ENCODE measurements at places on chromosomes 11 and 22.

DNA sequence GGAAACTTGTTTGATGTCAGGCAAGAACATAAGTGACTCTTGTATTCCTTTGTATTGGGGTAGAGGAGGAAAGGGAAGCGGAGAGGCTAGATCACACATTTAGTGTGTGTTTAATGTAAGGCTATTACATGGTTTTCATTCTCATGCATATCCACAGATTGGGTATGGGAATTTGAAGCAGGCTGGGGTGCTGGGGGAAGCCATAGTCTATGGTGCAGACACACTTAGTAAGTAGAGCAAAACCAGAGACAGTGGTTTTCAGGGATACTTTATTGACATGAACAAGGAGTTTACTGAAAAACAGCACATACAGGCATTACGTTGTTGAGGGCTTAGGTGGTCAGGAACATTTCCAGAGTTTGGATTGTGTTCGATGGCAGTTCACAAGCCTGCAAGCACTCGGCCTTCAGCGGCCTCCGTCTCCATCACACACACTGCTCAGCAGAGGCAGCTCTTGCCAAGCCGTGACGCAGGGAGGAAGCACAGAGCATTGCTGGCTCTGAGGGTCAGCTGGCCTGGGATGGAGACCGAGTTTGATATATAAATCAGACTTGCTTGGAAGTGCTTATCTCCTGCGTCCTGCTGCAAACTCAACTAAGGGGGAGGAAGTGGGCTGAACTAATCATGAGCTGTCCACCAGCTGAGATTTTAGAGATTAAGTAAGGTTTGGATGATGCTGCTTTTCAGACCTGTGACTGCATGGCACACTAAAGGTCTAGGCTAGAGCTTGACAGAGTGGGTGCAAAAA lies 25.3 kb downstream of the SCN3B start:
- peak; percentile 80 for DNase-seq

DNA sequence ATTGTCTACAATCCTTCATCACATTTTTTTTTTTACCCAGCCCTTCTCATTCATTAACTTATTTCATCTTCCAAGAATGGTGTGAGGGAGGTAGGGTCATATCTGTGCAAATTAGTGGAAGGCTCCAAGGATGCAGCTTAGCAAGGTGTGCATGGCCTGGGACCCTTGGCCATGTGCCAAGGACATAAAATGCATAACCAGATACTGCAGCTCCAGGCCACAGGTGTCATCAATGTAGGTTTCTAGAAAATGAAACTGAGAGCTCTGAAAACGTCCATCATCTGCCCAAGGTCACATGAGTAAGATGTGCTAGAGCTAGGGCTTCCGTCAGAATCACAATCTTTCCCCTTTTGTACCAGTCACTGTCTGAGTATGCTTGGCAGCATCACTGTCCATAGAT lies 29.8 kb downstream of the ANKK1 start:
- no peak for DNase-seq

GRCh38 chr22:50531962-50532674 lies 2.3 kb upstream of the TYMP start:
- DNase-seq, result no peak

GRCh38 chr11:62208785-62209144 lies 292 bp downstream of the SCGB2A1 start:
- no peak for DNase-seq

DNA sequence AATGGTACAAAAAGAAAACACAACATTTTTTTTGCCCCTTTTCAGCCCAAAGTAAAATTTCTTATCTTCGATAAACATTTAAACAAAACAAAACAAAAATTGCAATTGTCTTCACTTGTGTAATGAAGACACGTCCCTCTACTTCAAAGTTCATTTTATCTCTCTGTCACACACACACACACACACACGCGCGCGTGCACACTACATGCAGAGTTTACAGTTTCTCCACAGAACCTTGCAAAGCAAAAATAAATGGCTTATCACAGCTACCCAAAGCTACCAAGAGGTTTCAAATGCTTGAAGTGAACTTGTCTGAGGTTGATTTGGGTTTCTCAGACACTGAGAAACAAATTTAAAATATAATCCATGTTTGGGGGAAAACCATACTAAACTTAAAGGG lies 72.3 kb downstream of the ETS1 start:
- peak; percentile 31 for DNase-seq

DNA sequence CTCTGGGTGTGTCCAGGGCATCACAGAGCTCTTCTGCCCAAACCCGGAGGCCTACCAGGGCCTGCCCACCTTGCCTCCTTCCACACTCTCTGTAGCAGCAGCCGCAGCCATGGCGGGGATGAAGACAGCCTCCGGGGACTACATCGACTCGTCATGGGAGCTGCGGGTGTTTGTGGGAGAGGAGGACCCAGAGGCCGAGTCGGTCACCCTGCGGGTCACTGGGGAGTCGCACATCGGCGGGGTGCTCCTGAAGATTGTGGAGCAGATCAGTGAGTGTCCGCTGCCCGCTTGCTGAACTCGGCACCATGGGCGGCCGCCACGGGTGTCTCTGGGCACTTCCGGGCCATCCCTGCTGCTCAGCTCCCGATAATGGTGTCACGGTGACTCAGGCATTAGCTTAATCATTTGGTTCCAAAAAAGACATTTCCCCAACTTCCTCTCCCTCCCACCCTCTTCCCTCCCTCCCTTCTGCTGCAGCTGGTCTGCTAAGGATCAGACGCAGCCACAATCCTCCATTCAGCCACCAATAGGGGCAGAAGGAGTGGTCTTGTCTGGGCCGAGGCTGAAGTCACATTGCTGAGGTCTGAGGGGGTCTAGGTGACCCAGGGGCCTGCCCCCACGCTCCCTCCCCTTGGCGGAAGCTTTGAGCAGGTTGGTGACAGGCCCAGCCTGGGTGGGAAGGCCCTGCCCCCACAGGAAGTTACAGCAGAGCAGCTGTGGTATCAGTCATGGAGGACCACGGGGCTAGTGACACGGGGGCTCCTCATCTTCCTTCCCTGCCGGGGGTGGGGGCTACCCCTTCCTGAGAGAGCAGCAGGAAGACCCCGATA lies 950 bp downstream of the FERMT3 start:
- peak; percentile 91 for DNase-seq

GRCh38 chr22:49408102-49408836 lies 419.4 kb downstream of the BRD1 start:
- no peak for DNase-seq

GRCh38 chr11:132424433-132424832 lies 1054.0 kb downstream of the NTM start:
- DNase-seq, result no peak

DNA sequence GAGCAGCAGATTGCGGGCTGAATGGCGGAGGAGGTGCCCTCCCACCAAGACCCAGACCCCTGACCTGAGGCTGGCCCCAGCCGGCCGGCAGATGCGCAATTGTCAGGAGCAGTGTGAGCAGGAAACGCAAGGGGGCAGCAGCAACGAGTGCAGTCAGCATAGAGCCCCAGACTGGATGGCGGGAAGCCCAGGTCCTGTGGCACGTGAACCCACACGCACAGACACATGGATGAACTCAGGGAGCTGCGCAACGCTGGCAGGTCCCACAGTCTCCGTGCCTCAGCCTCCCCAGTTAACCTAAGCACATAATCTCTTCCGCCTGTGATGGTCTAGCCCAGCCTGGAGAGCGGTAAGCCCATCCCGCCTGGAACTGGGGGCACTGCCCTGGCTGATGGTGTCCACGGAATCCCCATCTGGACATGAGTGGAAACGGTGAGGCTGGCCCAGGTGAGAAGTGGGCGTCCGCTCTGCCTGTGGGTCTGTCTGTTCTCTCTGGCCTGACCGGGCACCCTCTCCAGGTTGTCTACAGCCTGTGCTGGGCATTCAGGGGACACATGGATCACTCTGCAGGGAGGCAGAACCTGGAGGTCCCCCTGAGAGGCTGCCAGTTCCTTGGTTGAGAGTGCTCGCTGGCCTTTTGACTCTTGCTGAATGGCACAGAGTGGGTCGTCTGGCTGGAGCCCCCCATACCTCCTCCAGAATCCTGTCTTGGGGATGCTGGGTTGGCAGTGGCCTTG lies 626 bp upstream of the TBX10 start:
- peak; percentile 63 for DNase-seq

GRCh38 chr22:46706060-46706459 lies 32.0 kb downstream of the CERK start:
- no peak for DNase-seq

GRCh38 chr11:114098927-114099326 lies 39.4 kb downstream of the ZBTB16 start:
- no peak for DNase-seq

Measured in common myeloid progenitor, CD34-positive (primary cell).